ENCODE measurements at places on chromosomes 6 and 20. TPM values are rescaled to one million over a fixed set of nuclear protein-coding genes. Genes with fewer than 3 reads are reported as not detected.
A peak's percentile ranks its signal among the peaks of the same experiment; 100 is the strongest.

- peaks cover 2% of the 10 kb centered on the region for H3K27me3 ChIP-seq
- H3K4me3 ChIP-seq: peak overlapping the region; percentile 68
- peaks cover 3% of the 10 kb centered on the region for H3K36me3 ChIP-seq
- H3K27ac ChIP-seq: peak overlapping the region; percentile 79
- H3K4me1 ChIP-seq: peaks cover 35% of the 10 kb centered on the region
These were observed 1.3 kb upstream of the CDKN1A start for GRCh38 chr6:36677059-36677749.

- H3K27me3 ChIP-seq: peaks cover 3% of the 10 kb centered on the region
- no peaks in the 10 kb centered on the region for H3K36me3 ChIP-seq
- H3K4me1 ChIP-seq: peaks cover 2% of the 10 kb centered on the region
- H3K4me3 ChIP-seq: no peak overlapping the region
- no peak overlapping the region for H3K27ac ChIP-seq
These were observed 67.9 kb upstream of the TENT5A start for GRCh38 chr6:81820422-81820821.

DNA sequence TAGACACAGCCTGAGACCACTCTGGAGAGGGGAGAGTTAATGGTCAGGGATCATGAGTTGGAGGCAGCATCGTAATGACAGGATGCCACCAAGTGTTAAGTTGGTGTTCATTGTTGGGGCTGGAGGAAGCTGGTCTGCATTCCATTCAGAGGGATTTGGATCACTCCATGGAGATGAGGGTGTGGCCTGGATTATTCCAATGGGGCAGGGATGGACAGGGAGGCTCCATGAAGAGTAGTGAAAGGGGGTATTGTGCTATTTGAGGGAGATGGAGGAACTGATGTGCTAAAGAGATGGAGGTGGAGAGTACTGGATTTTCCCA is 1.1 kb downstream of the SAPCD1 start:
- DNase-seq: no peak
- no peaks in the 10 kb centered on the region for H3K27me3 ChIP-seq
- peaks cover 34% of the 10 kb centered on the region for H3K36me3 ChIP-seq

GRCh38 chr6:131929264-131929663 is 21.9 kb downstream of the CCN2 start:
- H3K36me3 ChIP-seq: no peaks in the 10 kb centered on the region
- no peak overlapping the region for H3K27ac ChIP-seq
- no peak overlapping the region for H3K4me3 ChIP-seq
- H3K4me1 ChIP-seq: no peaks in the 10 kb centered on the region
- no peak for DNase-seq
- H3K27me3 ChIP-seq: peaks cover 8% of the 10 kb centered on the region

The CLDN20 gene
- total RNA-seq: not detected

The OPN5 gene
- not detected for total RNA-seq
